Activated CD4-positive, alpha-beta T cell treated with anti-CD3 and anti-CD28 coated beads, Interleukin-2, amount 50 U/mL, for 16 hours (primary cell): ENCODE measurements at places on chromosomes 5 and 9.

DNA sequence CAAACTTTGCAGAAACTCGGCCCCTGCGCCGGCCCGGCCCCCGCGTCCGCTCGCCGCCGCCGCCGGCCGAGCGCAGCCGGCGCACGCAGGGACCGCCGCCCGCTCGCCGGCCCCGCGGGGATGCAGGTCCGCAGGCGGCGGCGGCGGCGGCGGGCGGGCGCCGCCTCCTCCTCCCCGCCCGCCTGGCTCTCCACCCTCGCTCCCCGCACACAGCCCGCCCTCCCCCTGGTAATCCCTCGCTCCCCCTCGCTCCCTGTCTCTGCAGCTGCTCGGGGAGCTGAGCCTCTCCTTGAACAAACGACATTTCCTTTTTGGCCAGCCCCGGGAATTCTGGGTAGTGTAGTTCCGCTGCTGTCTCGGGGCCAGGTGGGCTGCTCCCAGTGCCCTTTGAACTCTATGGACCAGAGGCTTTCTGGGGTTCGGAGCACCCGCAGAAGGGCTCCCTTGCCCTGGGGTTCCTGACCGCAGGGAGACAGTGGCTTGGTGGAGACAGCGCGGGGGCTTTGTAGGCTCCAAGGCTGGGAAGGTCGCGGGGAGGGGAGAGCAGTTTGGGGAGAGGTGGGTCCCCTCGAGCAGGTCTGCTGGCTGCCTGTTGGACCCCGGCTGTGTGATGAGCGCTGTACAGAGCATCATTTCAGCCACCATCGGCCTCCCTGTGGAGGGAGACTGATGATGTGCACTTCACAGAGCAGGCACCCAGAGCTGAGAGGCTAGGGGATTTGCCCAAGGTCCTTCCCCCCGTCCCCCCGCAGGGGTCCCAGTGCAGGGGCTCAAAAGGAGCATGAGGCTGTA lies 1.8 kb upstream of the FAM78A start:
- DNase-seq, result peak; percentile 86

DNA sequence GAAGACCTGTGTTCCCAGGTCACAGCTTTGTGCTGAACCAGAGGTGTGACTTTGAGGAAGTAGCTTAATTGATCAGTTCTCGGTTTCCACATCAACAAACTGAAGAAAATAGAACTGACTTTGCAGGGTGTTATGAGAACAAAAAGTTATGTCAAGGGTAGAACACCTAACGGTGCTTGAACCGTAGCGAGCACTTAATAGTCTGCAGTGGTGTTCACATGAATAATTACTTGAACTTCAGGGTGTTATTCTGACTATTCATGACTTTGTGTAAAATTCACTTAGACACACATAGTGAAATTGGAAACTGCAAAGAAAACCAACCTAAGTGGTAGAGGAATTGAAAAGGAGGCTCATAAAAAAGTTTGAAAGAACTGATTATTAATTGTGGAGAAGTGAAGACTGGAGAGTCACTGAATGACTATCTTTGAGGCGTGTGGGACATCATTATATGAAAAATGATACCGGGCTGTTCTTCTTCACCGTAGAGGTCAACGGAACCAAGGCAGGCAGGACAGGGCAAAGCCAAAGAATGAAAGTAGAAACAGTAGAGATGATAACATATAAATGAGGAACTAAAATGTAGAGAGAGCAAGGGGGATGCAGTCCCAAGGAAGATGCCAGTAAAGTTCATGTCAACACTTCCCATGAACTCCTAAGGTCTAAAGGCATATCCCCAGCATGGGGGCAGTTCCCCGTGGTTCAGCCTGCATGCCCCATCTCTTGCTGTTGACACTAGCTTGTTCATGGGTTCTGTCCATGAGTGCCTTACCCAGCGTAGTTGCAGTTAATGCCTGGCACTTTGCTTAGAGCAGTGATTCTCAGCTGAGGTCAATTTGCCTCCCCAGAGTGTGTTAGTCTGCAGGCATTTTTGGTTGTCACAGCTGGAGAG lies 118.7 kb downstream of the ZNF462 start:
- no peak for DNase-seq

DNA sequence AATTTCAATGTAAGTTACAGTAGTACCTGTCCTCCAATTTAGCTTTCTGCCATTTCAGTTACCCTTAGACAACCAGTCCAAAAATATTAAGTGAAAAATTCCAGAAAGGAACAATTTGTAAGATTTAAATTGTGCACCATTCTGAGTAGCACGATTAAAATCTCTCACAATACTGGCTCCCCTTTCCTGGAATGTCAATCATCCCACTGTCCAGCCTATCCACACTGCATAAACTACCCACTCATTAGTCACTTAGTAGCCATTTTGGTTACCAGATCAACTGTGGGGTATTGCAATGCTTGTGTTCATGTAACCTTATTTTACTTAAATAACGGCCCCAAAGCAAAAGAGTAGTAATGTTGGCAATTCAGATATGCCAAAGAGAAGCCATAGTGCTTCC lies 11.6 kb downstream of the KIF24 start:
- no peak for DNase-seq

DNA sequence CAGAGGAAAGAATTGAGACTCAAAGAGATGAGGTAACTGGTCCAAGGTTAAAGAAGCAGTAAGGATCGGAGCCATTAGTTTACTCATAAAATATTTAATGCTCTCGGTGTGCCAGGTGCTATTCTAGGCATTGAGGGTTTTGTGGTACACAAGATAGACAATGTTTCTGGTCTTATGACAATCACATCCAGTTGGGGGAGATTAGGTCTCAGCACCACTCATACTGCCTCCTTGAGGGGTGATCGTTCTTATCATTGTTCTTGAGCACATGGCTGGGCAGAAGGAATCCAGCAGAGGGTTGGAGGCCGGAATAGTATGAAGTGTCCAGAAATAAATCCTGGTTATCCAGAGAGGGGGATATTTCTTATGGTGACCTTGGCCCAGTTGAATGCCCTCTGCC lies 40.7 kb upstream of the LCP2 start:
- no peak for DNase-seq

- no peak for DNase-seq
Measured at GRCh38 chr5:101112645-101113044, 209.6 kb upstream of the ST8SIA4 start.

DNA sequence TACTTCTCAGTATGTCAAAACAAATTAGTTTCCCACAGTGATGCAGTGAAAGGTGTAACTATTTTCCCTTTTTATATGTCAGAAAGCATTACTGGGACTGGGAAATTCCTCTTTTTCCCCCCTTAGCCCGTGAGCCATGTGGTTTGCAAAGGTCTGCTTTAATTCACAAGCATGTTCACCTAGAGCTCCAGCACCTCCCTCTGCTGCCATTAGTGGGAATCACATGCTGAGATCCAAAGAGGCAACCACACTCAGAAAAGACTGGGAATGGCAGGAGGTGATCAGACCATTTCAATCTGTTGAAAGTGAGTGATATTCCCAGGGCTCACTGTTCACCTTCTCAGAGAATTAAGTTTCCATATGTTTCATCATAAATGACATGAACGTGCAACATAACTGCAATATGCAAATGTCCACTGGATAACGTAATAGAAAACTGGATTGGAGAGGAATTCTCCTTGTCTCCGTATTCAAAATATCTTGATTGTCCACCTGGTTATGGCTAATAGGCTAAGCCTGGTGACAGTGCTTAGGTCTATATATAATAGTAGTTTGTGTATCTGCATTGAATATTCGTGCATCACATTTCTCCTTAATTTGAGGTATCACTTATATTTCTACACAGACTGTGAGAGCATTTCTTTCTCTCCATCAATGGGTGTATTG lies 703.5 kb upstream of the WWC1 start:
- DNase-seq, result no peak

- no peak for DNase-seq
Measured at GRCh38 chr9:116288658-116289057, 135.1 kb downstream of the PAPPA start.

DNA sequence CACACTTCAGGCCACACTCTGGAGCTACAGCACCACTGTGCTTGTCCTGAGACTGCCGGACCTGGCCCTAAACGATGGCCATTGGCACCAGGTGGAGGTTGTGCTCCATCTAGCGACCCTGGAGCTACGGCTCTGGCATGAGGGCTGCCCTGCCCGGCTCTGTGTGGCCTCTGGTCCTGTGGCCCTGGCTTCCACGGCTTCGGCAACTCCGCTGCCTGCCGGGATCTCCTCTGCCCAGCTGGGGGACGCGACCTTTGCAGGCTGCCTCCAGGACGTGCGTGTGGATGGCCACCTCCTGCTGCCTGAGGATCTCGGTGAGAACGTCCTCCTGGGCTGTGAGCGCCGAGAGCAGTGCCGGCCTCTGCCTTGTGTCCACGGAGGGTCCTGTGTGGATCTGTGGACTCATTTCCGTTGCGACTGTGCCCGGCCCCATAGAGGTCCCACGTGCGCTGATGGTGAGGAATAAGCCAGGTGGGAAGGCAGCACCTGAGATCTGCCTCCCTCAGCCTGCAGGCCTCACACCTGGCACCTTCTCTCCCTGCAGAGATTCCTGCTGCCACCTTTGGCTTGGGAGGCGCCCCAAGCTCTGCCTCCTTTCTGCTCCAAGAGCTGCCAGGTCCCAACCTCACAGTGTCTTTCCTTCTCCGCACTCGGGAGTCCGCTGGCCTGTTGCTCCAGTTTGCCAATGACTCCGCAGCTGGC lies 14.7 kb downstream of the CRB2 start:
- no peak for DNase-seq

GRCh38 chr9:109477258-109478050 lies 20.7 kb downstream of the PTPN3 start:
- DNase-seq, result no peak

- no peak for DNase-seq
Measured at GRCh38 chr5:158050421-158050820, 191.5 kb upstream of the CLINT1 start.

GRCh38 chr5:124583469-124584350 lies 162.7 kb downstream of the ZNF608 start:
- DNase-seq, result peak; percentile 86

DNA sequence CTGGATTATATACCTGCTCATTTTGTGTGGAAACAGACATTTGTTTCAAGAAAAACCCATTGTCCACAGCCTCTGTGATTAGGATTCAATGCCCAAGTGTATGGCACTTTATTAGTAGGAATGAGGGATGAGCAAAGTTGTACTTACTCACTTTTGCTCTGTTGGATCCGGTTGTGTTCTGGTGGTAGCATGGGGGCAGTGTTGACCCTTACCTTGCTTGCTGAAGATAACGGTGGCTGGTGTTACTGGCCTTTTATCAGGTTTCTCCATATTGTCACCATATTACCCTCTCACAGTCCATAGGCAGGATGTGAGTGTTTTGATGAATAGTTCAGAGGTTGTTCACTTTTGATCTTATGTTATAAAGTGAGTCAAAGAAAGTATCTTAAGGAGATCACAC lies 42.7 kb upstream of the NUDT12 start:
- DNase-seq, result no peak

DNA sequence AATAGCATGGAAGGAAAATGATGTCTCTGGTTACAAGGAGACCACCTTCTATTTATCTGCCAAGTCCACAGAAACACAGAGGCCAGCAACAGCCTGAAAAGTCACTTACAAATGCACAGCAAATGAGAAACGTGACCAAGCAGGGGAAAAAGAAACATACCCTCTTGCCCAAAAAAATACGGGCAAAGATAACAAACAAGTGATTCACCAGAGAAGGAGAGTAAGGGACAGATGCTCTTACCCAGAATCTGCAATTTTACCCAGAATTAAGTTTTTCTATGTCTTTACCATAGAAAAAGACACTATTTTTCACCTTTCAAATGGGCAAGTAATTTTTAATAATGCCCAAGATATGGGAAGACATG lies 28.1 kb downstream of the CAMSAP1 start:
- DNase-seq, result no peak

DNA sequence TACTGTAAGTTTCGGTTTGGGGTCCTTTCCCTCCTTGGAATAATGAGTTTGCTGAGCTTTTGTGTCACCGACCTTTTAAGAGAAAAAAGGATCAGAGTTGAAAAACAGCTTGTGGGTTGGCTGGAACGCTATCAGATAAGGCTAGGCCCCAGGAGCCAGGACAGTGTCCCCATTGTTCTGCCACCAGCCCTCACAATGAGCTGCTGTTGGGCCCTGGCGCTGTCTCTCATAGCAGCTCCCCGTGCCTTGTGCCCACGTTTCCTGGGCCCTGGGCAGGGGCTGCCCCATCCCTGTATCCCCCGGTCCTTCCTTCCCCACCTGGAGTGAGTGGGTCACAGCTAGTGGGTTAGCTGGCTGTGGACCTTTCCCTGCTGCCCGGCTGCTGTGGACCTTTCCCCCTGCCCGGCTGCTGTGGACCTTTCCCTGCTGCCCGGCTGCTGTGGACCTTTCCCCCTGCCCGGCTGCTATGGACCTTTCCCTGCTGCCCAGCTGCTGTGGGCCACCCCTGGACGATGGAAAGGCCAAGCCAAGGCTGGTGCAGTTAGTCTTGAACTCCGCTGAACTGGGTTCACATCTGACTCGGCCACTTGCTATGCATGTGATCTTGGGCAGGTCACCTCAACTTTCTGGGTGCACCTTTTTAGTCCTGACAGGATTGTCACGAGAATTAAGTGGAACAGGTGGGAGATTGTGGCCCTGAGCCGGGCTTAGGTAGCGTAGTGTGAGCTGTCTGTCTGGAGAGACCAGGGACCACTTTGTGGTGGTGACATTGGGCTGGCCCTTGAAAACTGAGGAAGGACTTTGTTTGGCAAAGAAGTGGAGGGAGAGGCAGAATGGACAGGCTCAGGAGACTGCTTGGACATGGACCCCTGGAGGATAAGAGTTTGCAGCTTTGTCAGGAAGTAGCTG lies 99.5 kb downstream of the DAB2IP start:
- DNase-seq, result no peak

- DNase-seq, result no peak
Measured at GRCh38 chr5:93723005-93723404, 18.4 kb downstream of the POU5F2 start.
